Stimulated activated CD8-positive, alpha-beta memory T cell treated with anti-CD3 and anti-CD28 coated beads, Interleukin-2, amount 100 ng/mL, for 1 hour (primary cell): ENCODE measurements at places on chromosomes 7 and 10.

GRCh38 chr10:119001717-119002500, 27.6 kb upstream of the NANOS1 start:
- DNase-seq: no peak

DNA sequence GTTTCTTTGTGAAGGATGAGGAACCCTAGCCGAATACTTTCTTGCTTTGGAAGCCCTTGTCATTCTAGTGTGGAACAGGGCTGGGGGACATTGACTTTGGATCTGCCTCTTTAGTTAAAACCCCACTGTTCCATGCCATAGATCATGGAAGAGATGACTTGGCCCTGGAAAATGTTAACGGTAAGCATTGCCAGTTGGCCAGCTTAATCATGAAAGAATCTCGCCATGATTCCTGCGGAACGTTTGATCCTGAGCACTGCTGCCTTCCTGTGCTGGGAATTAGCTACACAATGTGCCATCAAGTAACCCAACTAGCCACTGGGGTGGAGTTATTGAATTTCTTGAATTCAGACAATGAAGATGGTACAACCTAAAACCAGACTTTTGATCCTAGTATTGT, 177.6 kb upstream of the FZD8 start:
- no peak for DNase-seq

DNA sequence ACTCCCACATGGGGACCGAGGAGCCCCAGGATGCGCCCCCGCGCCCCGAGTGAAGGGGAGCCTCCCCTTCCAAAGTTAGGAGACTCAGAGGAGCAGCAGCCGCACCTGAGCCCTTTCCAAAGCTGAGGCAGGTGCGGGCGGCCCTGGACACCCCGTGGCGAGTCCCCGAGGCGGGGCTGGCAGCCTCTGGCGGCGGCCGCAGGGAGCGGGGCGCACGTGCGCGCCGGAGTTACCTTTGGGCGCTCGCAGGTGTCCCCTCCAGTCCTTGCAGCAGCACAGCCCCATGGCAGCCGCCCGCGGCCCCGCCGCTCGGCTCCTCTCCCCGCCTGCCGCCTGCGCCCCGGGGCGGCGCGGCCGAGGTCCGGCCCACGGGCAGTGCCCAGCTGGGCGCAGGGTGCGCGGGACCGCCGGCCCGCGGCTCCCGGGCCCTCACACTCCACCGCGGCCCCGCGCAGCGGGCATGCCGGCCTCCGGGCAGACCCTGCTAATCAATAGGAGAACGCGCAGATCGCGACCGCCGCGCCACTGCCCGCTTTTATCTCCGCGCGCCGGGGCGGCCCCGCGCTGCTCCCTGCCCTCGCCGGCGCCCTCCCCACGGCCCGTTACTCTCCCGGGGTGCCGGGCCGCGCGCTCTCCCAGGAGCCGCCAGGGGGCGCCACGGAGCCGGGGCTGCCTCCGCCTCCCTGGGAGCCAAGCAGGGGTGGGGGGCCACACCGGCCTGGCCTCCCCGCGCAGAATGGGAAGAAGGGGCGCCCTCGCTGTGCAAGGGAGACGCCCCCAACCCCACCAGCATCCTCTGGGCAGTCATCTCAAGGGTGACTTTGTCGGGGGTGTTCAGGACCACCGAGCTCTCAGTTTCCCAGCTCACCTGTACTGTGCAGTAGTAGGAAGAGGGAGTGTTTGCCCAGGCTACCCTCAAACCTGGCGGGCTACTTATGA, 80.8 kb downstream of the ARHGAP22 start:
- DNase-seq: no peak

GRCh38 chr10:126481181-126481580, 92.9 kb upstream of the ADAM12 start:
- no peak for DNase-seq

DNA sequence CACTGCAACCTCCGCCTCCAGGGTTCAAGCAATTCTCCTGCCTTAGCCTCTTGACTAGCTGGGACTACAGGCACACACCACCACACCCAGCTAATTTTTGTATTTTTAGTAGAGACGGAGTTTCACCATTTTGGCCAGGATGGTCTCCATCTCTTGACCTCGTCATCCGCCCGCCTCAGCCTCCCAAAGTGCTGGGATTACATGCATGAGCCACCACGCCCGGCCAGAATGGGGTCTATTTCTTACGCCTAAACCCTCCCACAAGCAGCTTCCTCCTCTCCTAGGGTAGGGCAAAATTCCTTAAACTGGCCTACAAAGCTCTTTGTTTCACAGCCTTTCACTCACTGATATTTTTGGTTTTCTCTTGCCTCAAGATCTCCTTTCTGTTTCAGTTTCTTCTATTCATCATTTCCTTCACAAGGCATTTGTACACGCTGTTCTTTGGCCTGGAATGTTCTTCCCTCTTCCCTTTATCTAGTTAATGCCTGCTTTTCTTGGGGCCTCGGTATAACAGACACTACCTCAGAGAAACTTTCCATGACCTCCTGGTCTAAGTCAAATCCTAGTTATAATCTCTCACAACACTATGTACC, 6.7 kb downstream of the CPEB3 start:
- no peak for DNase-seq

- DNase-seq: no peak
Observed at GRCh38 chr7:42197451-42197850, 39.6 kb downstream of the GLI3 start.

- DNase-seq: no peak
Observed at GRCh38 chr10:129613377-129613980, 146.4 kb downstream of the MGMT start.

DNA sequence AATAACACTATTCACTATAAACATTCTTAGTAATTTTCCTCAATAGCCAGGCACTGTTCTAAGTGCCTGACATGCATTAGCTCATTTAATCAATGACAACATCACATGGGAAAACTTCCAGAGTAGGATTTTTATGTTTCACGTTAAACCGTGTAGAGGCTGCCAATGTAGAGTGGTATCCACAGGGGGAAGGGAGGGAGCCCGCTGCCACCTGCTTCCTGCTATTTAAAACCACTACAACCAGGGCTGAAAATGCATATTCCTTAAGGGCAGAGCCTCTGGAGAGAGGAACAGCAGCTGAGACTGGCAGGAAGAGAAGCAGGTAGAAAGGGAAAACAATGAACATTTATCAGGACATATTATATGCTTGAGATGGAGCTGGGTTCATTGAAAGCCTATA, 684.3 kb upstream of the AUTS2 start:
- no peak for DNase-seq

GRCh38 chr7:93036807-93037206, 81.0 kb downstream of the SAMD9 start:
- DNase-seq: no peak

- DNase-seq: no peak
Observed at GRCh38 chr7:47734287-47734948, 152.5 kb upstream of the TNS3 start.

- DNase-seq: no peak
Observed at GRCh38 chr7:23404546-23405239, 65.6 kb downstream of the IGF2BP3 start.
